ENCODE measurements at places on chromosomes 7 and 10.

- DNase-seq: no peak
These were observed 11.1 kb downstream of the LIPA start for GRCh38 chr10:89240519-89240918.

DNA sequence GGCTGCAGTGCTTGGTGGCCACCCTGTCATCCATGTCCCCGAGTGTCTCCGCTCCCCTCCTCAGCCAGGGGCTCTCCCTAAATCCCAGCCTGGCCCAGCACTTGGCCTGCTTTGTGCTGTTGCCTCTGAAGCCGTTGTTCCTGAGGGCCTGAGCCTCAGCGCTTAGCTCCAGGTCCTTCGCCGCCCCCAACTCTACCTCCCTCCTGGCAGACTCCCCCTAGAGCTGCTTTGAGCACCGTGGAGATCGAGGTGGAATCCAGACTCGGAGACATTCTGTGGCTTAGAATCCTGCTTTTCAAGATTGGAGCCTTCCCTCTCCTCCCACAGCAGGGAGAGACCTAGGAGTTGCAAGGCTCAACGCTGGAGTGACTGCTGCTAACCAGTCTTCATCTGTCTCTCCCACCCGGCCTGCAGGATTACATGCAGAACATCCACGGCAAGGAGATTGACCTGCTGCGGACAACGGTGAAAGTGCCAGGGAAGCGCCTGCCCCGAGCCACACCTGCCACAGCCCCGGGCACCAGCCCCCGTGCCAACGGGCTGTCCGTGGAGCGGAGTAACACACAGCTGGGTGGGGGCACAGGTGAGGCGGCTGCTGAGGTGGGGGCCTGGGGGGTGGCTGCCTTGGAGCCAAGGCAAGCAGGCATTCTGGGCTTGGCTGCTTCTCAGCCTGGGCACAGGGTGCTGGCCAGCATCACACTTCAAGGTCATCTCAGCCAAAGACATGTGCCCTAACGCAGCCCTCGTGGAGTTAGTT, 33.3 kb downstream of the GBX1 start:
- DNase-seq: no peak

DNA sequence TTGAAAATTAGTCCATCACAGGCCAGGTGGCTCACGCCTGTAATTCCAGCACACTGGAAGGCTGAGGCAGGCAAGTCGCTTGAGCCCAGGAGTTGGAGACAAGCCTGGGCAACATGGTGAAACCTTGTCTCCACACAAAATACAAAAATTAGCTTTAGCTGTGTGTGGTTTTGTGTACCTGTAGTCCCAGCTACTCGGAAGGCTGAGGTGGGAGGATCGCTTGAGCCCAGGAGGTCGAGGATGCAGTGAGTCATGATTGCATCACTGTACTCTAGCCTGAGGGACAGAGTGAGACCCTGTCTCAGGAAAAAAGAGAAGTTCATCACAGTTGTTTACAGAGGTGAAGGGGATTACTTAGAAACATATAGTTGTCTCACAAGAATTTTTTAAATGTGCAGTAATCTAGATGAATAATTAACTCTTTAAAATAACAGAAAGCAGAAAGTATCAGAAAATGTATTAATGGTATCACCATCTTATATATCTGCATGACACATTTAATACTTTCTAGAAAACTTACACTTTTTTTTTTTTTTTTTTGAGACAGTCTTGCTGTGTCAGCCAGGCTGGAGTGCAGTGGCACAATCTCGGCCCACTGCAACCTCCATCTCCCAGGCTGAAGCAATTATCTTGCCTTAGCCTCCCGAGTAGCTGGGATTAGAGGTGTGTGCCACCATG, 8.9 kb downstream of the LCOR start:
- DNase-seq: peak; percentile 52

DNA sequence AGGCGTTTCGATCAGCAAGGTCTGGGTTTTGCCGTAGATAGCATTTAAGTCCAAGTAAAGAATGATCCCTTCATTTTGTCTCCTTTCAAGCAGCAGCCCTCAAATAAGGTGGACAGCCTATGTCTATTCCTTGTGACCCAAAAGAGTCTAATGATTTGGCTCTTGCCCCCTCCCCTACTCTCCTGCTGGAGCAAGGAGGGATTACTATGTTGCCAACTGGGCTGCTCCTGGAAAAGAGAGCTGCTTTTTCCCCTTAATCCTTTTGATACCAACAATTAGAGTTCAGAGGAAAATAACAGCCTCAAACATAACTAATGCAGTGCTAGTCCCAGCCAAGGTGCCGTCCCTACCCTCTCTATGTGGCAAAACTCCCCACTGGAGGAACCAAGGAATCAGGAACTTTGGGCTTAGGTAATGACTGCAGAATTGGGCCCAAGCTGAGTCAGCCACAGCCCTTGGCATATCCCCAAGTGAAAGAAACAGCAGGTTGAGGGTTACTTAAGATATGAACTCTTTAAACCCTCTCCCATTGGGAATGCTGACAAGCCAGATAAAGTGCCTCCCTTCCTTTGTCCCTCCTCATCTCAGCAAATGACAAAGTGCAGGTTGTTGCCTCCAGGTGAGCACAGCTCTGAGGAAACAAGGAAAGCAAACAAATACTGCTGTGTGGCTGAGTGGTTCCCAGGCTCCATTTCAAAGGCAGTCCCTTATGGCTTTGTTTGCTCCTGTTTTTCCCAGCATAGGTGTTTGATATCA, 643.7 kb downstream of the INHBA start:
- DNase-seq: no peak

DNA sequence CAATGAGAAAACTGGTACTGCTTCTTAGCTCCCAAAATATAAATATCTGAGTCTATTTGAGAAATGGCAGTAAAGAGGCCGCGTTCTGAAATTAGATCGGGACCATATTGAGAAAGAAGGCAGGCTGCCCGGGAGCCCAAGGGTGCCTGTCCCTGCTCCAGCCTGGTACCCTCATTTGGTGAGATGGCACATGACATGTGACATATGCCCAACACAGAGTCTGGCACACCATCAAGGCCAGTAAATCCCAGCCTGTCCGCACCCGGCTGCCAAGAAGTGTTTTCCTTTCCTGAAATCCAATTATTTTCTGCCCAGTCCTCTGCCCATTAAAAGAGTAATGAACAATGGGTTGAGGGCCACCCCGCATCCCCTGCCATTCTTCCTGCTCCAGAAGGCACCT, 66.4 kb downstream of the CDH23 start:
- DNase-seq: no peak

GRCh38 chr7:126016722-126017121, 1087.1 kb upstream of the POT1 start:
- no peak for DNase-seq

DNA sequence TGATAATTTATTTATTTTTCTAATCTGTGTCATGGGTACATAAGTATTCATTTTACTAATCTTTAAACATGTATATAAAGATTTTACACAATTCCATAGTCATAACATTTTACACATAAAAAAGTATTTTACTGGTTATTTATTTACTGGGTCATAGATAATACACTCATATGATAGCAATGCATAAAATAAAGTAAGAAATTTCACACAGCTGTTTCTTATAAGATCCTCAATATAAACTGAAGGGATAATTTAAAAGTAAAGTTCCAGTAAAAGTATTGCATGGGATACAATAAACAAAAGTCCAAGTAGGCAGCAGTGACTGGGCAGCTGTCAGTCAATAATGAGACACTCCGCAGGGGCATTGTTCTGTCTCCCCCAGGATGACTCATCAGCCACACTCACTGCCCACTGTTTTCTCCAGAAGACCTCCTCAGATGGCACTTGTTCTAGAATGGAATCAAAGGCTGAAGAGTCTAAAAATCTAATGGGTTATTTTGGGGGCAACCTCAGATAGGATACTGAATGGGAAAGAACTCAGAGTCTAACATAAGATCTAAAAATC, 32.7 kb downstream of the DPY19L1 start:
- DNase-seq: peak; percentile 71

GRCh38 chr7:44858161-44858560, 10.3 kb upstream of the H2AZ2 start:
- DNase-seq: no peak

GRCh38 chr7:990352-990932, 7.5 kb downstream of the CYP2W1 start:
- no peak for DNase-seq

DNA sequence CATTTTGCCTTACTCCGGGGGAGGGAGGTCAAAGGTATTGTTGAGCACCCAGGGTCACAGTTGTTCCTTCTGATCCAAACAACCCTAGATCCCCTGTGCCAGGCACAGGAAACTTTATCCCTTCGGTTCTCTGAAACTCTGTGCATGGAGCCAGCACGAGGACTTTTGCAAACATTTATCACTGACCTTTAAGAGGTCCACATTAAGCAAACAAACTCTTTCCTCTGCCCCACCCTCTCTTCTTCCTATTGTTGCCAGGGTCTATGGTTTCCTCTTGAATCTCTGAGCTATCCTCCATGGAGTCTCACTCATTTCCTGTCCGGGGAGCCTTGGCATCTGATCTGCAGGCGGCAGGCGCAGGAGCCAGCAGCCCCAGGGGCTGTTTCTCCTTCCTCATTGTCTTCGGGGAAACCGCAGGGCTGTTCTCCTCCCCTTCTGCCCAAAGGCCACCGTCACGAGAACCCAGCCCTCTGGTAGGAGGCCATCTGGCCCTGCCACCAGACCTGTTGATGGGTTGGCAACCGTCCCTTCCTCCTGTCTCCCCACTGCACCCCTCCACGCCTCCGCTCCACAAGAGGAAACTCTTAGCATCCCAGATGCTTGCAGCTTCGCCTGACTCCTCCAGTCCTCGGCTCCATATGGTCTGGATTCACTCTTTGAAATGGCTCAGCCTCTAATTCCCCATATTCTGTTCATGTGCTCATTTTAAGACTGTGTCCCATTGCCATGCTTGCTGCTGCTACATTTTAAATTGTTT, 327.3 kb upstream of the NRP1 start:
- DNase-seq: no peak

DNA sequence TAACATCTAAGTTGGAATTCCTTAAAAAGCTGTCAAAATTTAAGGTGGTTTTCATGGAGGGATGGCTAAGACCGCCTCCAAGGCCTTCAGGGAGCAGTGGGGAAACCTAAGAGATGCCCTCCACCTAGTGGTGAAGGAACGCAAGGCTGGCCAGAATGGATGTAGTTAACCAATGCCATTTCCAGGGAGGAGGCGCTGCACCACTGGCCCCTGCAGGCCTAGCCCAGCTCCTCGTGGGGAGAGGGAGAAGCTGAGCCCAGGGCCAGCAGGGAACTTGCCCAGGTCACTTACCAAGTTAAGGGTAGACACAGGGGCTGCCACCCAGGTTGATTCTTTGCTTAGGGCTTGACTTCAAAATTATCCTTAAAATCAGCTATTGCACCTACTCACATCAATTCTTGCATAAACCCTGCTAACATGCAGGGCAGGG, 32.0 kb downstream of the FIGNL1 start:
- DNase-seq: peak; percentile 76

- DNase-seq: no peak
These were observed 28.0 kb downstream of the COL17A1 start for GRCh38 chr10:104057717-104058116.

DNA sequence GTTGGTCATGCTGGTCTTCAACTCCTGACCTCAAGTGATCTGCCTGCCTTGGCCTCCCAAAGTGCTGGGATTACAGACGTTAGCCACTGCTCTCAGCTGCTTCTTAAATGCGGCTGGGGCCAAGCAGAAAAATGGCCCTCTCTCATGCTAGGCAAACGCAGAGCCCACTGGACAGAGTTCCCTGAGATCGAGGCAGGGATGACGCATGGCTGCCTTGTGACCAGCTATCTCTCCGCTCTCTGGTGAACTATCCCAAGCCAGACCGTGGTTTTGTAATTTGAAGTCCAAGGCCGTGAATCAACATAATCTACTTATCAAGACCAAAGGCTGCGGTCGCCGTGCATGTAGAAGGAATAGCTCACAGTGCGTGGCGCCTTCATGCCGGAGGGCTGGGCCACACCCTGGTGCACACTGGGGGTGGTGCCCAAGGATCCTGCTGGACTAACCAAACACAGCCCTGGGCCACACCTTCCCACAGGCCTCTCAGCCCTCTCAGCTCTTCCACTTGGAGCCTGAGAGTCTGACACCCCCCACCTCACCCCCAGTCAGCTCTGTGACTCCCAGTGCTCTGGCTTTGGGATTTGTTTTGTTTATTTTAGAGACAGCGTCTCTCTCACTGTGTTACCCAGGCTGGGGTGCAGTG, 88.1 kb upstream of the CUX1 start:
- DNase-seq: peak; percentile 93

DNA sequence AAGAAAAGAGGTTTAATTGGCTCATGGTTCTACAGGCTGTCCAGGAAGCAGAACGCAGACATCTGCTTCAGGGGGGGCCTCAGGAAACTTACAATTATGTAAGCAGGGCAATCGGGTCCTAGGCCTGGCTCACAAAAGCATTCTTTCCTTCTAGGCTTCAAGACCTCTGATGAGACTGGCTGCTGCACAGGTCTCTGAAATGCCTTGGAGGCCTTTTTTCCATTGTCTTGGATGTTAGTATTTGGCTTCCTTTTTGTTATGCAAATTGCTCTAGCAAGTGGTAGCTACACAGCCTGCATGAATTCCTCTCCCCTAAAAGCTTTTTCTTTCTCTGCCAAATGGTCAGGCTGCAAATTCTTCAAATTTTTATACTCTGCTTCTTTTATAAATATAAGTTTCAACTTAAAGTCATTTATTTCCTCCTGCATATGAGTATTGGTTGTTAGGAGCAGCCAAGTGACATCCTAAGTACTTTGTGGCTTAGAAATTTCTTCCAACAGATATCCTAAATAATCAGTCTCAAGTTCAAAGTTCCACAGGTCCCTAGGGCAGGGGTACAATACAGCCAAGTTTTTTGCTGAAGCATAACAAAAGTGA, 83.1 kb upstream of the SEMA3A start:
- DNase-seq: no peak

DNA sequence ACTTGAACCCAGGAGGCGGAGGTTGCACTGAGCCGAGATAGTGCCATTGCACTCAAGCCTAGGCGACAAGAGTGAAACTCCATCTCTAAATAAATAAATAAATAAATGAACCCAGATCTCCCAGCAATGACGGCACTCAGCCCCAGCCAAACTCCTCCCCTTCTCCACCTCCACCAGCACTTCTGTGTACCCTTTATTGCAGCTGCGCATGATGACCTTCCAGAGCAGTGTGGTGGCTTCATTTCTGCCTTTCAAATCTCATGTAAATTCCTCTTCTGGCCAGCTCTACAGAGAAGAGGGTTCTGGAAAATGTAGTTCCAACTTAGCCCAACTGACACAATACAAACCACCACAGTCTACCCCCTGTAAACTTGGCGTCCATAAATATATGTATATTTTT, 108.5 kb downstream of the SLC37A3 start:
- DNase-seq: no peak

- no peak for DNase-seq
These were observed 10.2 kb upstream of the HSPA12A start for GRCh38 chr10:116752563-116752962.

DNA sequence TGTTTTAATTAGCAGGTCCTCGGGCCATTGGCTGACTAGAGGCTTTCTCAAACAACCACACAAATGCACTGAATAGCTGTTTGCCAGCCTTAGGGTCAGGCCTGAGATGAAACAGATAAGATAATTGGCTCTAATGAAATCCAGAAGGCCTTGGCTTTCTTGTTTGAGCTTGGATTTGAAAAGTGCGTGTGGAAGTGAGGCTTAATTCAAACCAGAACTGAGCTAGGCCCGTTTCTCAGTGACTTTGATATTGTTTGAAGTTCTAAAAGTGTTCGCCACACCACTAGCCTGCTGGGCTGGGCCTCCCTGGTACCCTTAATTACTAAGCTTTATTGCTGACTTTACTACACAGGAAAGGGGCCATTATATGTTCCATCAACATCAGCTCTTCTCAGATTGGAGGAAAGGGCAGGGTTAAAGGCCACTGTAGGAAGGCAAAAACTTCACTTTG, 270.6 kb downstream of the TWIST1 start:
- no peak for DNase-seq

Measured in HCT116 (cell line).